HS-5 (cell line): ENCODE measurements at places on chromosomes 6 and 20.

DNA sequence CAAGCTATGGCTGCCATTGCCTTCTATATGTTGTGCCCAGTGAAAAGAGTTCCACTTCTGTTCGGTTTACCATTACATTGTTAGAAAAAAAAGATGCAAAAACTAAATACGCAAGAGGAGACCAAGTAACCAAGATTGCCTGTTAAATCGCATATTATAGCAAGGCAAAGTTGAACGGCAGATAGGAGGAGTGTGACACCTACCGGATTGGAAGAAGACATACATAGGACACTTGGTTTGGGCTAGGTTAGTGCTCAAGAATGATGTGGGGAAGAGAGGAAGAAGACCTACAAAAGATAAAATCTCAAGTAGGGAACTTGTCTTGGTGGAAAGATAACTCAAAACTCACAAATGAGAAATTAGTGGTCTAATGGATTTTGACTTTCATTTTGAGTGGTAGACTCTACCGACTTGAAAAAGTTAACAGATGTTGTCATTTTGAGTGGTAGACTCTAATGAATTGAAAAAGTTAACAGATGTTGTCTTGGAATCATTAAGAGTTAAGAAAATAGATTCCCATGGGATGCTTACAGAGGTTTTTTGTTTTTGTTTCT is 95.5 kb downstream of the F13A1 start:
- no peak for DNase-seq

DNA sequence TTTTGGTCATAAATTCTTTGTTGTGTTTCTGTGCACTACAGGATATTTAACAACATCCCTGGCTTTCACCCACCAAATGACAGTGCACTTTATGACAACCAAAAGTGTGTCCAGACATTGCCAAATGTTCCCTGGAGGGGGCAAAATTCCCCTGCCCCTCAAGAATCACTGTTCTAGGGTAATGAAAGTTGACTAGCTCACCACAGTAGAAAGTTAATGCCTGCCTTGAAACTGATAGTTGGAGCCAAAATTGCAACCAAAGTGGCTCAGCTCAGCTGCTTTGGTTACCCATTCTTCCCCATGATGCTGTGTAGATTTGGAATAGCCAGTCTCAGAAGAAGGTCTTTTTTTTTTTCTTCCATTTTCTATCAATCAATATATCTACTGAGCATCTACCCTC is 150.6 kb downstream of the RALGAPA2 start:
- no peak for DNase-seq

DNA sequence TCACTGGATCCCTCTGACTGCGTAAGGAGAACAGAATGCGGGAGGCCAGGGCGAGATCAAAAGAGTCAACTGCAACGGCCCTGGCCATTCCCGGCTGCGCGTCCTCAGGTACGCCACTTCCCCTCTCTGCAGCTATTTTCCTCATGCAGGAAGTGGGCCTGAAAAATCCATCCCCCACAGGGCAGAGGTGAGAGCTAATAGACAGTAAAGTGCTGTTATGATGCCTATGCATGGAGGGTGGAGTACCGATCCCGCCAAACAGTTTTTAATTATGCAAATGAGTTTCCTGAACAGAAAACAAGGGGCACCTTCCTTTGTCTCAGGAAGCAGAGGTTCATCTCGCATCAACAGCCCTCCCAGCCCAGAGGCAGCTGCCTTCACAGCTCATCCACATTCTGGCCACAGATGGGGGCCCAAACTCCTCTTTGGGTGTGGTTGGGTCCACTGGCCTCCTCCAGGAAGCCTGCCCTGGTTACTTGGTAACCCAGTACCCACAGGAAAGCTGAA is 9.3 kb downstream of the PREX1 start:
- DNase-seq, result no peak

- no peak for DNase-seq
Measured at GRCh38 chr6:4693173-4693970, 82.8 kb upstream of the CDYL start.

DNA sequence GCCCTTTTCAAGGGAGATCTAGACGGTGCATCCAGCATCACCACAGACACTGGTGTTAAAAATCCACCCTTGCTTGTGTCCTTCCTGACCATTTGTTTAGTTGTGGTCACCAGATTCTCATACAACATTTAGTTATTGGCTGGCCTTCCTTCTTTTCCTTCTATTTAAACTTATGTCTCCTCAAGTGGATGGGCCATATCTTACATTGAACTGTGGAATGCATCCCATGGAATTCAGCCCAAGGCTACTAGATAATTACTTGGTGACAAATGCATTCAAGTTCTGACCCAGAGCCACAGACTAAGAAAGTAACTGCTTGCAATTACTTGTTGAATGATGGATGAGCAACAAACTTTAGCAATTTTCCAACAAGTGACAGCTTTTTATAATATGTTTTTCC is 198.9 kb upstream of the SSTR4 start:
- no peak for DNase-seq

DNA sequence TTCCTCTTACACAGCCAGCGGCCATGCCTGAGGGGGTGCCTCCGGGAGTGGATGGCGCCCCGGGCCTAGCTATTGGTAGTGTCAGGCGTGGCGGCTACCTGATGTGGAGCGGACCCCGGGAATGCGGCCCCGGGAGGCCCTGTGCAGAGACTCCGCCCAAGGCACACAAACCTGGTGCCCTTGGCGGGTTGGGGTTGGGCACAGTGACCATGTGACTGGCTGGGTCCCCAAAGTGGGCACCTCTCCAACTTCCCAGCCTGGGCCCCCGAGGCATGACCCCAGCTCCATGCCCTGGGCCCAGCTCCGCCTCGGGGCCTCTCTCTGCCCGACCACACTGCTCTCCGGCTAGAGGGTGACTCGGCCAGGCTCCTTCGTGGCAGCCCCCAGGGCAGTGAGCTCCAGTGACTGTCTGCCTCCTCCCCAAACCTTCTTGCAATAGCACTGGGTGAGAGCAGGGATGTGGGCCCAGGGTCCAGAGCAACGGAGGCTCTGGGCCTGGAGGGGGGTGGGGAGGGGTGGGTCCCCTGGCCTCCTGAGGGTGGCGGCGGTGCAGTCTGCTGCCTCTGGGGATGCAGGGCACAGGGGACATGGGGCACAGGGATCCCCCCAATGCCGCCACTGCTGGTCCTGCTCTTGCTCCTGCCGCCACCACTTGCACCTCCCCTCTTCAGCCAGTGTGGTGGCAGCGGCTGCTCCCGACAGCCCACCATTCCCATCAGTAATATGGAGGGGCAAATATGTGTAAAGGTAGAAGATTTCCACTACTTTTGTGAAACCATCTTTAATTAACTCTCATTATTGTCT is 942.9 kb upstream of the EPHA7 start:
- DNase-seq, result no peak

DNA sequence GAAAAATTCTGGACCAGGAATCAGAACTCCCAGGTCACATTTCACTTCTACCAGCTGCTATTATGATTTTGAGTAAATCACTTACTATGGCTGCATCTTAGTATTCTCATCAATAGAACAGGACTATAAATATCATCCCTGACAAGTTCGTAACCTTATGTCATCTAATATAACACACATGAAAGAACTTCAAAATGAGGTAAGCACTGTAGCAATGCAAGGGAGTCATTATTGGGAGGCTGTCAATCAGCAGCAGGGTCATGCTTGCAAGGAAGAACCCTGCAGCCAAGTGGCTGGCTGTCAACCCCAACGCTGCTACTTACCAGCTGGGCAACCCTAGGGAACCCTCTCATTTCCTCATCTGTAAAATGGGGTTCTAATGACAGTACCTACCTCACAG is 123.3 kb upstream of the B3GAT2 start:
- no peak for DNase-seq

GRCh38 chr20:32465092-32465900 is 107.2 kb downstream of the ASXL1 start:
- no peak for DNase-seq

- no peak for DNase-seq
Measured at GRCh38 chr20:23190557-23190956, 104.4 kb upstream of the CD93 start.

GRCh38 chr6:48111143-48111506 is at the start of gene PTCHD4:
Gene PTCHD4, minus strand, starts transcription at chr6:48111197. Its CDS starts 42,240 bp downstream, at chr6:48068957.
- peak; percentile 19 for DNase-seq

DNA sequence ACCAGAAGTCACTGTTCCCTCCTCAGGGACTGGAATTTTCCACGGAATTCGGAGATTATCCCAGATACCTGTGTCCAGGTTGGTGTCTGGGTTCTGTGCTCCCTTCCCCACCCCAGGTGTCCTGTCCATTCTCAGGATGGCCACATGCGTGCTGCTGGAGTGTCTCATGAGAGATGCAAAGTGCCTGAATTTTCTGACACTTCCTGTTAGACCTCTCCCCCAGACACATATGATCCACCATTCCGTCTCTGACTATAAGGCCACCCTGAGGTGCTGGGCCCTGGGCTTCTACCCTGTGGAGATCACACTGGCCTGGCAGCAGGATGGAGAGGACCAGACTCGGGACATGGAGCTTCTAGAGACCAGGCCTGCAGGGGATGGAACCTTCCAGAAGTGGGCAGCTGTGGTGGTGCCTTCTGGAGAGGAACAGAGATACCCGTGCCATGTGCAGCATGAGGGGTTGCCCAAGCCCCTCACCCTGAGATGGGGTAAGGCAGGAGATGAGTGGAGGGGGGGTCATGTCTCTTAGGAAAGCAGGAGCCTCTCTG is 14.4 kb upstream of the HLA-A start:
- no peak for DNase-seq

- DNase-seq, result no peak
Measured at GRCh38 chr6:82493467-82493866, 129.8 kb downstream of the TPBG start.

GRCh38 chr6:14841901-14842421 is 403.9 kb upstream of the JARID2 start:
- DNase-seq, result peak; percentile 91

DNA sequence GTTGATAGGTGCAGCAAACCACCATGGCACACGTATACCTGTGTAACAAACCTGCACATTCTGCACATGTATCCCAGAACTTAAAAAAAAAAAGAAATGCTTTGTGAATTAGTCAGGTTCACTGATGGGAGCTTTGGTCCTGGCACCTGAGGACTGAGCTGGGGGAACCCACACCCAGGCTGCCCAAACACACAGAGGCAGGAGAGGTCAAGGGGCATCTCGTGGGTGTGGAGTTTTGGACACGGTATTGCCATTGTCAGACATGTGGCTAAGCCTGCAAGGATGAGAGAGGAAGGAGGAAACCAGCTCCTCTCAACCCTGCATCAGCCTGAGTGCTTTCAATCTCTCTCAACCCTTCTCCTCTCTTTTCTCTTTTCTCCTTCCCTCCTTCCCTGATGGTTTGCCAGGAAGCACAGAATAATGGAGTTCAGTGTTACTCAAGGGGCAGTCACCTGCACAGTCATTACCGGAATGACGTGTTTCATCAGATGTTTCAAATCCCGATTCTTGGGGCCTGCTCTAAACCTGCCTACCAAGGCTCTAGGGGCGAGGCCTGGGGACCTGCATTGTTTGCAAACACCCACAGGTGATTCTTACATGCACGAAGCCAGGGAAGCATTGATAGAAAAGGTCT is 89.9 kb upstream of the NEDD9 start:
- no peak for DNase-seq

DNA sequence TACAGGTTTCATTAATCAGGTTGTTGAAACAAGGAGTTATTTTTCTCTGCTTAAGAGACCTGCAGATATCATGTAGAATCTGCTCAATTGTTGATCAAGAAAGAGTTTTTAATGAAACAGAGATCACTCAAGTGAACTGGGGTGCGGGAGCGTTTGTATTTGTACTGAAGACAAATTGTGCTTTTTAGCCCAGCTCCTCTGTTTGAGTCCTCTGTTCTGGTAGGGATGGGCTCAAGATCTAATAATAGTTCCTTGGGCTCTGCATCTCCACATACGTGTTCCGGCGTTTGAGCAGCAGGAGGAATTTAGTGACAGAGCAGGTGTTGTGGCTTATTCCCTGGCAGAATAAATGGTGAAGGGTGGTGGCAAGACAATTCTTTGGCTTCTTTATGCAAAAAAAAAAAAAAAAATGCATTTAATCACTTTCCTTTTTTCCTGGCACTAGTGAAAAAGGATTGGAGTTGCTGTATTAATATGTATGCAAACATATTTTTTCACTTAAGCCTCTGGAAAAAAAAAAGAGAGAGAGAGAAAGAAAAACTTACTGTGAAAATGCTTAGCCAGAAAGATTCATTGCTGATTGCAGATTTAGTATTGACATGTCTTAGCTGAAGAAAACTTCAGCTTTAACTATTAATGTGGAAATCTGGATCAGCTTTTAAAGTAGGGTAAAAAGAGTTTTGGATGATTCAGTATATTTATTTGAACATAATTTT is 4.0 kb downstream of the CITED2 start:
- no peak for DNase-seq

DNA sequence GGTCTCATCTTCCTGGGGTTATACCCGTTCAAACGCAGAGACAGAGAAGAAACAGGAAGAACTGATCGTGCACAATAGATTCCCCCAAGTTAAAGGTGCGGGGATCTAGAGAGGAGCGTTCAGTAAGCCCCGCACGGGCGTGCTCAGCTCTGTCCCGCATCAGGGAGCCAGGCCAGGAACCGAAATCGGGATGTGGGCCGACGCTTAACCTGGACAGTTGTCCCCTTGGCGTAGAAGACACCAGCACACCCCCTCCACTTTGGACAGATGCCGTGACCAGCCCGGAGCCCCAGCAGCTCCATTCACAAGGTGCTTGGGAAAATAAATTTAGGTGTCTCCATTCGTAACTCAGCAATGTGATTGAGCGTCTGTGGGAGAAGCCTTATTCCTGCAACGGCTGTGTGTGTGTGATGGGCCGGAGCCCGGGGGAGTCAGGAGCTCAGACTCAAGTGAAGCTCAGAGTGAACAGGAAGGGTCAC is 24.0 kb upstream of the GATA5 start:
- no peak for DNase-seq

- DNase-seq, result no peak
Measured at GRCh38 chr20:59931511-59932312, 1.7 kb downstream of the SYCP2 start.

DNA sequence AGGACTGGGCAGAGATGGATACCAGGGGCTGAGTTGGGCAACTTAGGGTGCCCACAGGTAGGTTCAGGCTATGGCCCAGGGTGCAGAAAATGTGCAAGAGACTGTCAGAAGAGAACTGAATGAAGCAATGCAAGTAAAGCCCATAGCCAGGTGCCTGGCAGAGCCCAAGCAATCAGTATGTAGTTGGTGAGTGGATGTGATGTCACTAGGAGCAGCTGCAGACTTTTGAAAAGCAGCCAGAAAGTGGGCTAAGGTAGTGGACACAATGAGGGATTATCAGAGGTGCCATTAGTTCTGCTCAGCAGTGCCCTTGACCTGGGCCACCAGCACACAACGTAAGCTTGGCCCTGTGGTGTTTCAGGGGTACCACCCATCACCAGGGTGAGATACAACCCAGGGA is 135.3 kb downstream of the SOBP start:
- no peak for DNase-seq

GRCh38 chr6:159062564-159062945 is 17.8 kb upstream of the TAGAP start:
- DNase-seq, result no peak

GRCh38 chr6:125942672-125943527 is 13.7 kb upstream of the HINT3 start:
- DNase-seq, result no peak
